ENCODE measurements at places on chromosomes 6 and 20.

- no peak for DNase-seq
Measured at GRCh38 chr6:132763269-132763668, 5.6 kb upstream of the VNN2 start.

DNA sequence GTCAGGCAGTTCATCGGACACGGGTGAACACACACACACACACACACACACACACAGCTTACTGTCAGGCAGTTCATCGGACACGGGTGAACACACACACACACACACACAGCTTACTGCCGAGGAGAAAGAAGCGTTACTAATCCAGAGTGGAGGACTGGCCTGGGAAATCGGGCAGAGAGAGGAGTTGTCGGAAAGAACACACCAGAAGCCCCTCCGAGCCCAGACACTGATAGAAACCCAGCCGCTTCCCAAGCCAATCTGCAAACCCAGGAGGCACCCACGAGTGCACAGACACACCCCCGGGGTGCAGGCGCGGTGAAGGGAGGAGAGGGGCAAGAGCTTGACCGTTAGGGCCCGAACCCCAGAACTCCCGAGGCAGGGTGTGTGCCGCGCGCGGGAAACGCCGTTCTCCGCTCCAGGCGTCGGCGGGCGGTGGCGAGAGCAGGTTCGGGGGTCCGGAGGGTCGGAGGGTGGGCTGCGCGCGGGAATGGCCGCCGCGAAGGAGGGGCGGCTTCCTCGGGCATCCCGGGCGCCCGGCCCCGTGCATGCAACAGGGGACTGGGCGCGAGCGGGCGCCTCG lies 636 bp downstream of the ELOVL2 start:
- DNase-seq = no peak

- no peak for DNase-seq
Measured at GRCh38 chr6:90409700-90410099, 113.1 kb upstream of the BACH2 start.

- DNase-seq = no peak
Measured at GRCh38 chr6:101462576-101462975, 69.1 kb downstream of the GRIK2 start.

- DNase-seq = no peak
Measured at GRCh38 chr20:63337786-63338420, 23.2 kb downstream of the CHRNA4 start.

- DNase-seq = no peak
Measured at GRCh38 chr6:127053032-127053874, 65.2 kb upstream of the RSPO3 start.

GRCh38 chr6:9002833-9003232 lies 567.5 kb upstream of the SLC35B3 start:
- no peak for DNase-seq

GRCh38 chr6:166419286-166419685 lies 36.5 kb upstream of the MPC1 start:
- no peak for DNase-seq

DNA sequence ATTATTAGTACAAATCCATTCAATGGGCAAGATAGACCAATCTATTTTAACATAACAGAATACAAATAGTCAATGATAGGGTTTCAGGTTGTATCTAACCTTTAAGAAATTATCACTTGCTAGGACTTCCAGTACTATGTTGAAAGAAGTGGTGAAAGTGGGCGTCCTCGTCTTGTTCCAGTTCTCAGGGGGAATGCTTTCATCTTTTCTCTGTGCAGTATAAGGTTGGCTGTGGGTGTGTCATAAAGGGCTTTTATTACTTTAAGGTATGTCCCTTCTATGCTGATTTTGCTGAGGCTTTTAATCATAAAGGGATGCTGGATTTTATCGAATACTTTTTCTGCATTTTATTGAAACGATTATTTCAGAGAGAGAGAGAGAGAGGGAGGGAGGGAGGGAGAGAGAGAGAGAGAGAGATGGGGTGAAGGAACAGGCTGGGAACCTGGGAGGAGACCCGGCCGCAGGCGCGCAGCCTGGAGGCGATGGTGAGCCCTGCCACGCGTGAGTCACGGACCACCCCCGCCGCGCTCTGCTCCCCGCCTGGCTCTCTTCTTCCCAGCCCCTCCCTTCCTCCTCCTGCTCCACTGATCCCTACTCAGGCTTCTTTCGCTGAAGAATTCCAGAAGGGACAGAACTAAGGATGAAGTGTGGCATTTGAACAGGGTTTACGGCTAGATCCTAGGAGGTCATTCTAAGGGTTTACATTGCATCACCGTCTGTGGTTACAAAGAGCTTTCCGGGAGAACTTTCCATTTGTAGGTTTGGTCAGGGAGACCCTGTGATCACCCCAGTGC lies 45.5 kb upstream of the HLA-E start:
- DNase-seq = no peak

- no peak for DNase-seq
Measured at GRCh38 chr6:81451787-81452186, 300.7 kb downstream of the TENT5A start.

GRCh38 chr6:63904650-63905248 lies 269.1 kb downstream of the PHF3 start:
- DNase-seq = no peak

DNA sequence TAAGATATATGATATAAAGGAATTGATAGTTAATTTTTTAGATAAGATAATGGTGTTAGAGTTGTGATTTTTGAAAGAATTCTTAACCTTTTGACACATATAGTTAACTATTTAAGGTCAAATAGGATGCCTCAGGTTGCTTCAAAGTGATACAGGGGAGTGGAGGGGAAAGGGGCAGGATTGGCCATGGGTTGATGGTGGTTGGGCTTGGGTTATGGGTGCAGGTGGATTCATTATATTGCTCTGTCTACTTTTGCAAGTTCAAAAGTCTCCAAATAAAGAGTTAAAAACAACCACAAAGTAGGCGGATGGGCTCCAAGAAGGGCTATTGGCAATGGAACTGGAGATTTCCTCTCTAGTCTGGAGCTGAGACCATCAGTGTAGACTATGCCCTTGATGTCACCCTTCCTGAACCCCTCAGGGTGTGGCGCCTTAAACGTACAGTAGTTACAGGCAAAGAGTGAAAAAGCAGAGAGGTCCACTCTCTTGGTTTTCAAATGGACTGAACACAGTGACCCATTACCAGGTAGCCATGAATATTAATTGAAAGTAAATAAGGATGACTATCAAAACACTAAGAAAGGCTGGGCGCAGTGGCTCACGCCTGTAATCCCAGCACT lies 81.2 kb downstream of the PTPN1 start:
- DNase-seq = no peak

DNA sequence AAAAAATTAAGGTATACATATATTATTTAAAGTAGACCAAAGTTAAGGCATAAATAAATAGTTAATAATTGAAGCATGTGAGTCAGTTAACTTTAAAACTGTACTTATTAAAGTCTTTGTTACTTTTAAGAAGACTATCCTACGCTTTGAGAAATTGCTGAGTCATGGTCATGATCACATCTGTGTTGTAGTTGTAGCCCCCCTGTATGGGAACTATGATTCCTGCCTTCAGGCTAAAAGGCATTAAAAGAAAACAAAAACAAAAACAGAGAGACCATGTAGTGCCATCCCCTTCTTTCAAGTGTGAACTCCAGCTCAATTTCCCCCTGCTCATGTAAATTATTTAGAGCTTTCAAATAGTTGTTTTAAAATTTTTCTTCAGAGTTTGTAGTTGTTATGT lies 123.4 kb downstream of the FLRT3 start:
- no peak for DNase-seq

GRCh38 chr6:101741474-101742171 lies 348.1 kb downstream of the GRIK2 start:
- no peak for DNase-seq

GRCh38 chr20:60283281-60283680 lies 325.1 kb downstream of the CDH26 start:
- DNase-seq = no peak

DNA sequence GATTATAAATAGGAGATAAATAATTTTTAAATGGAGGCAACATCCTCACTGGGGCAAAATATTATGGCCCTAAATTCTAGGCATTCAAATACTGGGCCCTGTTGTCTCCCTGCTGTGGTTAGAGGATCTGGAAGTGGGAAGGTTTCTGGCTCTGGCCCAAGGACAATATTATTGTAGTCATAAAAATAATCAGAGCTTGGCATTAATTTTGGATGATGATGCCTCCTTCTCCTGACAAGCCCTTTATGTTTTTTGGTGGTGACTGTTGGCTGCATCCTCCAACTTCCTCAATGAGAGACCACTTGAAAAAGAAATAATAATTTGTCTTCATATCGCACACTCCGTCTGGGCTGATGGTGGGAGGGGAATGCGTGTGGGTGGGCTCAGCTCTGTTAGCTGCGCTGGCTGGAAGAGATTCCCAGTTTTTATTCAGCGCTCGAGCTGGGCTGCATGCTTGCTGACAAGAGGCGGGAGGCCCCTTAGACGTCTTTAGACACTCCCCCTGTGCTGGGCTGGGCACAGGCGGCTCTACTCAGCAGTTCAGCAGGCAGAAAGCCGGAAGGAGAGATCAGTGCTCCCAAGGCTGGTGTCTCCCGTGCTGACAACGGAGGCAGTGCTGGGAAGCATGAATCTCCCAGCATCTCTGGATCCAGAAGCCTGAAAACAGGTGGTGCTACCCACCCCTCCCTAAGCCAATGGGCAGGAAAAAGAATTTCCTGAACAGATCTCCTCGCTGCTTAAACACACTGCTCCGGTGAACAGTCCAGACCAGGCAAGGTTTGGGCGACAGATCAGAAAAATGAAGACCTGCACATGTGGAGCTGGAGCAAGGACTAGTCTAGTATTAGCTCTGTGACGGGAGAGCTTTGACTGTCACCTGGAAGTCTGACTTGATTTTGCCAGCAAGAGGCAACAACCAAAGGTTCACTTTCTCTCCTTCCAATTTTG lies 97.7 kb downstream of the SYCP2 start:
- DNase-seq = peak; percentile 51

DNA sequence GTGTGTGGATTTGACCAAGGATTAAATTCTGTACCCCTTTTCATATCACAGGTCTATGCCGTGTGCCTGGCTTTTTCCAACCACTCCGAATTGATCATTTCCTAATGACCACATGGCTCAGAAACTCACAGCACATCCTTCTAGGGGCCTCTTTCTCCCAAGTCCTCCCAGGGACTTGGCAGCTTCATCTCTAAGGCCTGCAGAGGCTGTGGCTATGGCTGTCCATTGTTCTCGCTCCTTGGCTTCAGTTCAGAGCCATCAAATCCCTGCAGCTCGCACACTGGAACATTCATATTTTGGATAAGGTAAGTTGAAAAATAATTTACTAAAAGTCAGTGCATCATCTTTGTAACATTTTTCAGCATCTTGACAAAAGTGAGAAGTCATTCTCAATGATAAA lies 497.2 kb upstream of the CDH4 start:
- no peak for DNase-seq

DNA sequence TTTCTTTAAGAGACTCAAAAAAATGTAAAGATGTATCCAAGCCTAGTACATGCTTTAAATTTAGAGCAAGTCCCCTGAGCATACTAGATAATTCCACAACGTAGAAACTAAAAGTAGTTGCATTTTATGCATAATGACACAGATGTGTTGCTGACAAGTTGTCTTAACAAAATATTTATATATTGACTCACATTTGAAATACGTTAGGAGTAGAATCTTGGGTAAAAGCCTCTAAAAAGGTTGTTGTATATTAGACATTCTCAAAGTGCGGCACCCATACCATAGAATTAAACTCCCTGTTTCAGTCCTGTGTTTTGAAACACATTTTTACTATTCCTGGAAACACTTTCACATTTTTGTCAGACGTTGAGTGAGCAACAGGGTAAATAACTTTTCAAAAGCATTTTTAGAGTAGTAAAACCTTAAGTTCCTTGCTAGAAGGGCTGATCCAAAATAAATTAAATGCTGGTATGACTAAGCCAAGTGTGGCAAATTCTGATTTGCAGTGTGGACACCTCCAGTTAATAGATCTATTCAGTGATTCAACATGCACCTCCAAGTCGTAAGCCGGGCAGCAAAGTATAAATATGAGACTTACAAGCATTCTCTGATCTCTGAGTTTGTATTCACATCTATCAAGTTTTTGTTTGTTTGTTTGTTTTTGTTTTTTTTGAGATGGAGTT lies 97.5 kb downstream of the GMDS start:
- DNase-seq = no peak

- DNase-seq = no peak
Measured at GRCh38 chr6:22363166-22363713, 66.4 kb upstream of the PRL start.

DNA sequence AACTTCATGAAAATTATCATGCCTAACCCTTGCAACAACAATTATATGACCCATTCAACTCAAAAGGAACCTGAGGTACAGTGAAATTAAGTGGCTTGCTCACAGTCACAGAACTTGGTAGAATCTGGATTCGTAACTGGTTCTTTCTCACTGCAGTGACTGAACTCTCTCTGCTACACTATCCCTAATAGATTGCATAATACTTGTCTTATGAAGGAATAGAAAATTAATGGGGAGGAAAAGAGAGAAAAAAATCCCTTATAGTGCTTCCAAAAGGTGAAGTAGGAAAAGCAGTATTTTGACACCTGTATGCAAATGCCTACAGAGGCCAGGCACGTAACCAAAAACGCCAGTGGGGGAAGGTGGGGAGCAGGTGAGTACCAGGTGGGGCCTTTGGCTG lies 186.6 kb downstream of the LY86 start:
- DNase-seq = no peak

- DNase-seq = no peak
Measured at GRCh38 chr6:33080127-33081089, 4.6 kb downstream of the HLA-DPB1 start.

DNA sequence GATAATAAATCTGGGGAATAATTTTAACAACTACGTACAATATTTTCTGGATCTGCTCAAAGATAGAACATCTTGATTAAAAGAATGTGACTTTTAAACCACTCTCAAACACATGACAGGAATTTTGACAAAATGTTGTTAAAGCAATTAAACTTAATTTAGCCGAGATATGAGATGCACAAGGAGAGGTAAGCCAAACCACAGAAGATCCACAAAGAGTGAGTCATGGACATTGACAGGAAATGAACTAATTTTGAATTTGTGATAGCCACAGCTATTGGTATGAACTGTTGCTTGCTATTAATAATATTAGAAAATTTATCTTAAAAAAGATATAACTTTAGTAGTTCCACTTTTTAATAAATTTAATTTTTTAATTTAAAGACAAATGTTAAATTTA lies 27.8 kb upstream of the VGLL2 start:
- DNase-seq = no peak

GRCh38 chr6:116393430-116393829 lies 22.7 kb downstream of the DSE start:
- DNase-seq = no peak

GRCh38 chr20:18719426-18719825 lies 94.2 kb upstream of the SCP2D1 start:
- DNase-seq = no peak

- no peak for DNase-seq
Measured at GRCh38 chr20:53826597-53827291, 233.1 kb upstream of the ZNF217 start.

DNA sequence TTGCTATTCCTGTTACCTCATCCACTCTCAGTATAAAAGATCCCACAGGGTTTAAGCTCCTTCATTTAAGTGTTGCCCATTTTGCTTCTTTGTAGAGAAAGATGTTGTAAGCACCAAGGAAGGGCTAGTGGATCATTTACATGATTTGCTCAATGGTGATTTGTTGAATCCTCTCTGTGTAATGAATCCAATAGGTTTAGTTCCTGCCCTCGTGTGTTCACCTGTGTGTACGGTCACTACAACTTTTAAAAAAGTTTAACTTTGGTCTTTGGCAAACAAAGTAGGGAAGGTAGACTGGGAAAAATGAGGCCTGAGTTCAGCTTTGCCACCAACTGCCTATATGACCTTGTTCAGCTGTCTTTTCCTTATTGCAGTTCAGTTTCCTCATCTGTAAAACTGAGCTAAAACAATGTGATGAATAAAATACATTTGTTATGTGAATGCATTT lies 51.5 kb downstream of the DHX35 start:
- no peak for DNase-seq
